ENCODE measurements at places on chromosomes 3 and 15.

DNA sequence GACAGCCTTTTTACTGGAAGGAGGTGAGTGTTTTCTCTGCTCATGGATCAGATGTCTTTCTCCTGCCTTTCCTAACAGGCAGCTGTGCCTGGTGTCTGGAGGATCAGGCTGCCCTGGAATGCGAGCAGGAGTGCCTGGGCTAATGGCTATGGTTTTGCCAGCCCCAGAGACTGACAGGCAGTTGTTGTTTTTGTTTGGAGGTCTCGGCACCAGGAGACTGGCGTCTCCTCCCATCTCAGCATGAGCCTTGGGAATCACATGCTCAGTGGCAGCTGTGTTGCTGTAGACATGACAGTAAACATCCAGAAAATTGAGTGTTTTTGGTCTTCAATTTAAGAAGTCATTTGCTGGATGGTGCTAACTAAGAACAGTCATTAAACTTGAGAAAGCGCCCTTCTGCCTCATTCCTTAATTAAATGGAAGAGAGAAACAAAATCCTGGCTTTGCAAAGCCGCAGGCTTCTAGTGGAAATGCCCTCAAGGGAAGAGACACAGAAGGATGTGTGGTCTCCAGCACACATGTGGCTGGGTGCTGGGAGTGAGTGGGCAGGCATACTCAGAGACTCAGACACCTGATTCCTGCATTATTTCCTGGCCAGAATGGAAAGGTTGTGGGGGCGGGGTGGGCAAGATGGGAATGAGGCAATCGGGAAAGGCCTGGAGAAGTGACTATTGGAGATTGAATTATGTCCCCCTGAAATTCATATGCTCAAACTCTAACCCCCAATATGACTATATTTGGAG lies 97.0 kb upstream of the NMNAT3 start:
- no peak for DNase-seq

GRCh38 chr3:62361261-62361660 lies 12.1 kb downstream of the FEZF2 start:
- no peak for DNase-seq

- DNase-seq = no peak
Observed at GRCh38 chr3:139674571-139675260, 3.1 kb downstream of the NMNAT3 start.

DNA sequence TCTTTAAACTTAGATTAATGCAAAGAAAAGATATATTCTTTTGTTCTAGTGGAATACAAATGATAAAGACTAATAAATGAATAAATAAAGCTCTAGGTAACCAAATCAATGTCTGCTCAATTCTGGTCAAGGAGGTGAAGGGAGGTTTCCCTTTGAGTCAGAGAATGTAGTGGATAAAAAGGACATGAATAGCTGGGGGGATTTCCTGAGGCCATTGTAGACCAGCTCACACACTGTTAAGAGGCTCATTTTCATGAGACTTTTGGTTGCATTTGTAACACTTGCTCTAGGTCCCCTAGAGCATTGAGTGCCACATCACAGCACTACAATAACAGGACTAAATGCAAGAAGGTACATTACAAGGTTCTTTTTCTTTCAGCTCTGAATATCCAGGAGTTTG lies 170.7 kb downstream of the TIGIT start:
- DNase-seq = no peak

- DNase-seq = no peak
Observed at GRCh38 chr3:77320514-77320913, 280.6 kb downstream of the ROBO2 start.

- DNase-seq = no peak
Observed at GRCh38 chr3:71651625-71652024, 68.1 kb upstream of the FOXP1 start.

DNA sequence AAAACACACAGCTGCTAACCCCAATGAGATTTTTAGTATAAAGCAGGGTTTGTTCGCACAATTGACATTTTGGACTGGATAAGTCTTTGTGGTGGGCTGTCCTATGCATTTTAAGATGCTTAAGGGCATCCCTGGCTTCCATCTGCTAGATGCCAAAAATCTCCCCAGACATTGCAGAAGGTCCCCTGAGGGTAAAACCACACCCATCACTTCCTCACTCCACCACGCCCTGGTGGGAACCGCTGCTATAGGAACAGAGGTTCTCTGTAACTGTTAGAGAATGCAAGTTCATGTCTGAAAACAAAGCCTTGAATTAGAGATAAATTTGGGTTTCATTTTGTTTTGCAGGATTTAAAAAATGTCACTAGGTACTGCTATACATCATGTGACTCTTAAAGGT lies 67.7 kb downstream of the ARHGEF26 start:
- no peak for DNase-seq

- DNase-seq = no peak
Observed at GRCh38 chr3:145727476-145727875, 433.5 kb downstream of the PLOD2 start.

DNA sequence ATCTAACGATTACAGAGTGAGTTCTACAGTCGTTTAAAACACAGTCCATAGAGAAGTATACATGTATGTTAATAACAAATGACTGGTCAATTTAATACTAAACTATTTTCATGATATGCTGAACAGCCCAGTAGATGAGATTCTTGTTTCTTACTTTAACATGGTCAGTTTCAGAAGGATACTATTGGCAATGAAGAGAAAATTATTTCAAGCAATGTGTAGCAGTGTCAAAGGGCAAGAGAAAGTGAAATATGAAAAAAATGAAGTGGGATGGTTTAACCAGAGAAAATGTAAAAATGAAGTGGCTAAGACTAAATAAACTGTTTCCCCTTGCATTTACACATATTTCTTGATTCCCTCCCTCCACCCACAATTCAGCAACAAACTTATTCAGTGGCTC lies 192.1 kb upstream of the TTC14 start:
- no peak for DNase-seq

- DNase-seq = no peak
Observed at GRCh38 chr3:171256445-171257250, 203.6 kb downstream of the TNIK start.

DNA sequence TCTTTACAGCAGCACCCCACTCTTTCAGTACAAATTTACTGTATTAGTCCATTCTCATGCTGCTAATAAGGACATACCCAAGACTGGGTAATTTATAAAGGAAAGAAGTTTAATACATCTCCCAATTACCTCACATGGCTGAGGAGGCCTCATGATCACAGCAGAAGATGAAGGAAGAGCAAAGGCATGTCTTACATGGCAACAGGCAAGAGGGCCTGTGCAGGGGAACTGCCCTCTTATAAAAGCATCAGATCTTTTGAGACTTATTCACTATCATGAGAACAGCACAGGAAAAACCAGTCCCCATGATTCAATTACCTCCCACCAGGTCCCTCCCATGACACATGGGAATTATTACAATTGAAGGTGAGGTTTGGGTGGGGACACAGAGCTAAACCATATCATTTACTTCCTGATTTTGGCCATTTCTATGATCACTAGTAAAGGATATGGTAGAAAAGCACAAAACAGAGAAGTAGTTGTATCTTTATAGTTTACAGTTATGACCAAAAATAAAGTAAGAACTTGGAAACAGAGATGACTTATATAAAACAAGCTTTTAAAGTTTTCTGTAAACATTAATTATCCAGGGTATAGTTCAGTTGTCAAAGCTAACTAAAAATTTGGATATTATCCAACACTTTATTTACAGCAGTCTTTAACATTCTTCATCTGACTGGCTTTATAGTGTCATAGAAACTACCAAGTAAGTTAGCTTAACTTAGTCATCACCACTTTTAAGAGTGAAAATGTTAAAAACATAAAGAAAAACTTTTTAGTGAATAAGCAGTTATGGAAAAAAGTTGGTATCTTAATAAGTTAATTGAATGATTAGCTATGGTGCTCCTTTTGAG lies 40.2 kb downstream of the P2RY1 start:
- DNase-seq = no peak

GRCh38 chr15:89125088-89125826 lies 37.0 kb downstream of the ABHD2 start:
- DNase-seq = no peak
